ENCODE measurements at places on chromosomes 7 and 10.

- no peak for DNase-seq
Measured at GRCh38 chr10:124013916-124014315, 79.5 kb downstream of the CHST15 start.

GRCh38 chr10:48659790-48660189 lies 24.9 kb upstream of the WDFY4 start:
- DNase-seq, result peak; percentile 25

DNA sequence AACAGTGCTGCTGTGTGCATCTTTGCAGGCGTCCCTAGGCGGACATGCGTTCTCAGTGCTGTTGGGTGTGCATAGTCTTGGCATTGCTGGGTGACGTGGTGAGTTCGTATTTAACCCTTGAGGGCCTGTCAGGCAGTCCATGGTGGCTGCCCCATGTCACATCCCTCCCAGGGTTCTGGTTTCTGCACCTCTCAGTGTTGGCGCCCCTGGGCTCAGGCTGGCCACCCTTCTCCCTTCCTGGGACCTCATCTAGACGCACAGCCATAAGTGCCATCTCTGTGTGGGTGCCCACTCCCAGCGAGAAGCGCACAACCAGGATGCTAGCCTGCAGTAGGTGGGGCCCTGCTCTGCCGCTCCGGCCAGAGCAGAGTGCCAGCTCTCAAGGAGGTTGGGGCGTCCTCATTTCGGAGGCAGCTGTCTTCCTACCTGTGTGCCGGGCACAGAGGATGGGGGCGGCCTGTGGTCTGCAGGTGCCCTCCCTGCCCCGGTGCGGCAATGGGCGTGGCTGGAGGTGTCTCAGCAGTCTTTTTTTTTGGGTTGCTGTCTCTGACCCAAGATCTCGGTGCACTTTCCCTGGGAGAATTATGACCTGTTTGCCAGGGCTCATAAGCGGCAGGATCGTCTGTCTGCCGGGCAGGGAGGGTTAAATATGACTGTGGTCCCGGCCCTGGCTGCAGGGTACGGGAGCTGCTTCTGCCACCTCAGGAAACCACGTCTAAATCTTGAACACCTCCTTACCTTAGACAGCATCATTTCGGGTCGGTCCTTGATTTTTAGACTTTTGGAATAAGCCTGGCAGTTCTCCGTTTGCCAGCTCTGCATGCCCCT lies 6.5 kb downstream of the INPP5A start:
- DNase-seq, result no peak

GRCh38 chr7:22787951-22788350 lies 34.7 kb downstream of the TOMM7 start:
- DNase-seq, result no peak

DNA sequence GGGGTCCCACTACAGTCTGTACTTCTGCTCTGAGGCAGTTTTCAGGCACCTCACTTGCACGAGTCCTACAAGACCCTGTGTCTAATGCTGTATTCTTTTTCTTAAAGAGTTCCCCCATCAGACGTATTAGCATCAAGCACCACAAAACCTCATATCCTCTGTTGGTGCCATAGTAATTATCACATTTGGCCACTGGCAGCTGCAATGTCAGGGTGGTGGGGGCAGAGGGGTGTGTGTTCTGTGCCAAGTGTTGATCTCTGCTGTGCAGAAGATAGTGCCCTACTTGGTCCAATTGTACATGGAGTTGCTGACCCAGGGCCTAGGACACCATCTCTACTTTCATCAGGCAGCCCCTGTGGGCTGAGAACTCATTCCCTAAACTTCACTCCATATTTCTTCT lies 20.0 kb upstream of the JAZF1 start:
- DNase-seq, result no peak

DNA sequence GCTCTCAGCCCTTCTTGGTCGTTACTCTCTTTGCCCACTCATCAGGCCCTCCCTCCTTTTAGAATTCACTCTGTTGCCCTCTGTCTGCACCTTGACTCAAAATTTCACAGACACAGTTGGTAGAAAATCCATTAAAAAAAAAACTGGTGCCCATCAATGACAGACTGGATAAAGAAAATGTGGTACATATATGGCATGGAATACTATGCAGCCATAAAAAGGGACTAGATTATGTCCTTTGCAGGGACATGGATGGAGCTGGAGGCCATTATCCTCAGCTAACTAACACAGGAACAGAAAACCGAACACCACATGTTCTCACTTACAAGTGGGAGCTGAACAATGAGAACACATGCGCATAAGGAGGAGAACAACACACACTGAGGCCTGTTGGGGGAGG lies 115.7 kb downstream of the PARP12 start:
- no peak for DNase-seq

DNA sequence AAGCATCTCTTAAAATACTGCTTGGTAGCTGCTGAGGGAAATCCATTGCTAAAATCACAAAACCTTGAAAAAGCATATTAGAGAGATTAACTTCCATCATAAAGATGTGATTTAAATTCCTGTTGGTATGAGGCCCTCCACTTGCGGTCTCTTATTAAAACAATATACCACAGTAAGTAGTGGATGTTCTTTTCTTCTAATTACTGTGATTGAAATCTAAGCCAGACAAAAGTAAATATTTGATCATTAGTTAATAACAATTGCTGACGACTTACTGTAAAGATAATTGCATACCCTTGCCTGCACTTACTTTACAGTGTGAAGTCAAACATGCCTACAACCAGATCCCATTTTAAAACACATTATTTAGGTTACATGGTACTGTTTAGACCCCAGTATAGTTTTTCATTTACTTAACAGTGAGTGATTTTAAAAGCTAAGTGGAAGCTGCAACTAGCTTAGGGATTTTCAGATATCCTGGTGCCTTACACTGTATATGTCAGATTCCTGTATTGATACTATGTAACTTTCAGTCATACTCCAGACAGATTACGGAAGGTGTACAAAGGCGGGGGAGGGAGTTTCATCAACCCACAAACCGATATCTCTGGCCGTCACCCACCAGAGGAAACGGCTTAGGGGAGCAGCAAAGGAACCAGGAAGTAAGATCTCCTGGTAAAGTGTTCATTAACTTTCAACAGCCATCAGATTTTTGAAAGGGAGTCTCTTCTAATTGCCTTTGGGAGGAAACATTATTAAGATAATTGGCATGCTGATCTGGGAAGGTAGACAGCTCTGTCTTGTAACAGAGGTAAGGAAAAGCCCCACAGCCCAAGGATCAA lies 986 bp downstream of the NRP1 start:
- no peak for DNase-seq

GRCh38 chr7:70631718-70632117 lies 500.2 kb upstream of the GALNT17 start:
- DNase-seq, result no peak

DNA sequence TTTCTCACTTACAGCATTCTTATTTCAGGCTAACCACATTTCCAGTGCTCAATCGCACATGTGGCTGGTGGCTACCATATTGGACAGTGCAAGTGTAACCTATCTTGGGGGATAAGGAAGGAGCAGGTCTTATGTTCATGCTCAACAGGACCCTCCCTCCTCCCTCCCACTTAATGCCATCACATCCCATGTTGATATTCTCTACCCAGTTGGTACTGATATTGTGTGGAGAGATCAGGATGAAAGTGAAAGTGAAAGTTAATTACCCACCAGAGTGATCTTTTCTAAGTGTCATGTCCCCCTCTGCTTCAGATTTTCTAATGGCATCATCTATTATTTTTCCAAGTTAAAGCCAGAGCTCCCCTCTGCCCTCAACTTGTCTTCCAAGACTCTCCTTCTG lies 91.6 kb downstream of the BMPER start:
- no peak for DNase-seq

- DNase-seq, result no peak
Measured at GRCh38 chr10:130027716-130028464, 63.8 kb upstream of the EBF3 start.

- peak; percentile 54 for DNase-seq
Measured at GRCh38 chr7:47291461-47292081, 290.3 kb downstream of the TNS3 start.

DNA sequence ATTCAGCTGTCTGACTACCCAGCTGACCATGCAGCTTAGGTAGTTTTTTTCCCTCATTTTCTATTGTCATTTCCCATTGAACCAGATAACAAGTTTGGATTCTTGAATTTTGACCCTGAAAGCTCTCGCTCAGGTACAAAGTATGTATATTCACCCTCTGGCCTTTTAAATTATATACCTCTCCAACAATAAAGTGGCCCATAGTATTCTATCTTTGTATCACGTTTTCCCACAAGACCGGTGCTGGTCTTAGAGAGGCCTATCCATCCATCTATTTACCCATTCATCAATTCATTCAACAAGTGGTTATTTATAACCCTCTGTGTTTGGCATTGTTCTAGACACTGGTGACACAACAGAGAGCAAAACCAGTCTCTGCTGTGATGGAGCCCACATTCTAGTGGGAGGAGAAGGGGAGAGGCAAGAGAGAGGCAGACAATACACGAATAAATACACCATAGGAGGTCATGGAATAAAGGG lies 35.2 kb upstream of the NPSR1 start:
- no peak for DNase-seq

DNA sequence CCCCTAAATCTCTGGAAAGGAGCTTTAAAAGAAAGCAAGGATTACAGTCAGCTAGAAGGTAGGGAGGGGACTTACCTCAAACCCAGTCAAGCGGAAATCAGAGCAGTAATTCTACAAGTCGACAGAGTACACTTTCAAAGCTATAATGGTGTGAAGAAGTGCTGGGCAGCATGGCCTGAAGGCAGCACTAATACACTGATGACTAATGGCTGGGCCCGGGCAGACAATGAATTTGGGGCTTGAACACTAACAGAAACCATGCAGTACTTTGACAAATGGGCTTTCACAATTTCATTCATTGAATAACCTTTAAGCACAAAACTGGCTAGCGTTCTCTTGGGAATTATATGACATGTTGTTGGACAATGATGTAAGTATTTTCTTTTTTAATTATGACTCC lies 4.7 kb downstream of the GLI3 start:
- no peak for DNase-seq

GRCh38 chr10:100996678-100997359 lies 2.8 kb upstream of the LZTS2 start:
- DNase-seq, result no peak

DNA sequence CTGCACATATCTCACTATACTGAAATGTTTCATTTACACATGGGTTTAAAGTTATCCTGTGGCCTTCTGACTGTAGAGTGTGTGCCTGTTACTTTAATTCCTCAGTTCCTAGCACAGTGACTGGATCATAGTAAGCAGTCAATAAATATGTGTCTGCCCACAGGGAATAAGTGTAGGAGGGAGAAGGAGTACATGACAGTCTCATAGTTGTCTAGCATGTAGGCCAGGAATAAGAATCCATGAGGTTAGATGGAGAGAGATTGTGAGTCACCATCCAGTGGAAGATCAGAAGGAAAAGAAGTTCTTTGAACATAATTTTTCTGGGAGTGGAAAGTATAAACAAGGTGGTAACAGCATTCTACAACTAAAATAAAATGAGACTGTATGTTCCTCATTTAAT lies 36.6 kb upstream of the SEMA3A start:
- DNase-seq, result no peak

GRCh38 chr10:29319205-29319781 lies 30.4 kb downstream of the LYZL1 start:
- no peak for DNase-seq

- no peak for DNase-seq
Measured at GRCh38 chr10:78181381-78182055, 147.9 kb downstream of the RPS24 start.

- no peak for DNase-seq
Measured at GRCh38 chr7:111009526-111010040, 81.3 kb upstream of the LRRN3 start.

- peak; percentile 14 for DNase-seq
Measured at GRCh38 chr7:94580601-94581000, 71.0 kb downstream of the CASD1 start.

DNA sequence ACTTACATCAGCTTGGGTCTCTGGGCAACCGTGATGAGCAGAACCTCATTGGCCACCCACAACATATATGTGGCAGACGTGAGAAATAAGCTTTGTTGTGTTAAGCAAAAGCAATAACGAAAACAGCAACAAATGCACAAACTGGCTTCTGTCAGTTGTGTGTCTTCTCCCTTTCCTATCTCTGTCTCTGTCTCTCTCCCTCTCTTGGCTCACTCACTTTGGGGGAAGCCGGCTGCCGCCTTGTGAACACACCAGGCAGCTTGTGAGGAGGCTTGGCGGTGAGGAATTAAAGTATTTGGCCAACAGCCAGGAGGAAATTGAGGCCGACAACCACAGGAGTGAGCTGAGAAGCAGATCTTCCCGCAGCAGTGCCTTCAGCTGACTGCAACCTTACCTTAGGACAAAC lies 21.9 kb upstream of the CDCA7L start:
- DNase-seq, result no peak

- no peak for DNase-seq
Measured at GRCh38 chr7:91398341-91398740, 134.1 kb downstream of the FZD1 start.

GRCh38 chr10:131111007-131111406 lies 200.5 kb downstream of the TCERG1L start:
- DNase-seq, result no peak

GRCh38 chr7:23100697-23101096 lies 4.9 kb upstream of the KLHL7 start:
- DNase-seq, result peak; percentile 34

DNA sequence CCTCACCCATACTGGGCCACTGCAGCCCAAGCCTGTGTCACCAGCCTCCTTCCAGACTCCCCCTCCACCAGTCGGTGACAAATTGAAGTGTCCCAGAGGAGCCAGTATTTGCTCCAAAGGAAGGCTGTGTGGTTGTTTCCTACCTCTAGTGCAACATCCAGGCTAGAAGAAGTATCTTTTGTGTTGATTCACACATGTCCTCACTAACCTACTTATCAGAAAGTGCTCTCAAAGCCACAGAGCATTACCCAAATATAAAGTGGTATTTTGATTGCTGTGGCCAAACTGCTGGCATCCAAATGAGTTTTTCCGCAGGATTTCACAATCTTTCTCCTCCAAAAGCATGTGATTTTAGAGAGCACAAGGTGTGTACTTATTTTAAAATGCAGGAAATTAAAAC lies 134.8 kb downstream of the CUL2 start:
- no peak for DNase-seq

- DNase-seq, result no peak
Measured at GRCh38 chr7:36723951-36724664, at the start of gene AOAH. Gene AOAH (minus strand): TSS chr7:36724494. CDS start chr7:36724148, 346 bp downstream.

DNA sequence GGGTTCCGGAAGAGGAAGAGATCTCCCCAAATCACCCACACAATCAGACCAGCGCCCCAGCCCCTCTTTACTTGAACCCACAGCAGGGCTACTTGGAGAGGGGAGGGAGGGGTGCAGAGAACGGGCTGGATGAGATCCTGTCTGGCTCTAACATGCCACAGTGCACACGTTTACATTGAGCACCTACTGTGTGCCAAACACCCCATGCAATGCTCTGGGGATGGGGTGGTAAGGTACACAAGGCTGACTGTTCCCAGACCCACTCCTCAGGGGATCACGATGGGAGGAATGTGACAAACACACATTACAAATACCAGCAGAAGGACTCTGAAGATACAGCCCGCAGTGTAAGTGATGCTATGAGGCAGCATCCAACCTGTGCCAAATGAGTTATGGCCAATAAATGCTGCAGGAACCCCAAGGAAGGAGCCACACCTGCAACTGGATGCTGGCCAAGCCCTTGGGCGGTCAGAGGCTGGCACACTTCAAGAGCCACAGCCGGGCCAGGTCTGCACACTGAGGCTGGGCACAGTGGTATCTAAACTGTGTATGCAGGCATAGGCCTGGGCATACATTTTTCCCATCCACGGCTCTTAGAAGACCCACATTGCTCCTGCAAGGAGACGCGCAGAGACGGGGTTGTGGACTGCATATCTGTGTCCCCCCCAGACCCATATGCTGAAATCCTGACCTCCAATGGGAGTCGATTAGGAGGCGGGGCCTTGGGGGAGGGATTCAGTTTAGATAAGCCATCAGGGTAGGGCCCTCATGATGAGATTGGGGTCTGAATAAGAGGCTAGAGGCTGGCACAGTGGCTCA lies 6.4 kb downstream of the SPOCK2 start:
- no peak for DNase-seq

All from SW 1271 (cell line).